Activated T-cell treated with anti-CD3 and anti-CD28 coated beads, Interleukin-2, amount 50 U/mL, for 24 hours (primary cell): ENCODE measurements at places on chromosomes 12 and 14.

DNA sequence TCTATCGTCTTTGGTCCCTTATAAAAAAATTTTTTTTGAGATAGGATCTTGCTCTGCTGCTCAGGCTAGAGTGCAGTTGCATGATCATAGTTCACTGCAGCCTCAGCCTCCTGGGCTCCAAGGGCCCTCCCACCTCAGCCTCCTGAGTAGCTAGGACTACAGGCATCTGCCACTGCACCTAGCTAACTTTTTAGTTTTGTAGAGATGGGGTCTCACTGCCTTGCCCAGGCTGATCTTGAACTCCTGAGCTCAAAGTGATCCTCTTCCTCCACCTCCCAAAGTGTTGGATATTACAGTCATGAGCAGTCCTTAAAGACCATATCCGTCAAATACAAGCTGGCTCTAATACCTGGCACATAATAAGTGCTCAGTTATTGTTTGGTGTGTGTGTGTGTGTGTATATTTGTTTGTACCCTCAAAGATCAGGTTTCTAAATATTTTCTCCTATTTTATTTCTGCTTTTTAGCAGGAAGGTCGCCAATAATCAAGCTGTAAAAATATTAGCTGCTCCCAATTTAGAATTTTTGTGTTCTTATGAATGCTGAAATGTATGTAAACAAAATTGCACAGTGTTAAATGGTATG lies 30.5 kb downstream of the SRGAP1 start:
- no peak for DNase-seq

DNA sequence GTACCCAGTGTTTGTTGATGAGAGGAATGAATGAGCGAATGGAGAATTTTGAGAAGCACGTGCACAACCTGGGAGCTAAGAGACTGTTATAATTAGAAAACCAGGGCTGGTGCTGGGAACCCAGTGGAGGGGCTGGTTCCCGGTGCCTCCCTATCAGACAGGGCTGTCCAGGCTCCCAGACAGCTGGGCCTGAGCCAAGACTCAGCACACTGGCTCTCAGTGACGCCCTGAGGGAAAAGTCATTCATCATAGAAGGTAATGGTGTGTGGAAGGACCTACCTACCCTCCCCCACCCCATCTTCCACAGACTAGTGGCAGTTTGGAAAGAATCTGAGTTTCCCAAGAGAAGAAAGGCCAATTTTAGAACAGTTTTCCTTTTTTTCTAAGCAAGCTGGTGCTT lies 34.7 kb downstream of the KCNA5 start:
- DNase-seq, result no peak

DNA sequence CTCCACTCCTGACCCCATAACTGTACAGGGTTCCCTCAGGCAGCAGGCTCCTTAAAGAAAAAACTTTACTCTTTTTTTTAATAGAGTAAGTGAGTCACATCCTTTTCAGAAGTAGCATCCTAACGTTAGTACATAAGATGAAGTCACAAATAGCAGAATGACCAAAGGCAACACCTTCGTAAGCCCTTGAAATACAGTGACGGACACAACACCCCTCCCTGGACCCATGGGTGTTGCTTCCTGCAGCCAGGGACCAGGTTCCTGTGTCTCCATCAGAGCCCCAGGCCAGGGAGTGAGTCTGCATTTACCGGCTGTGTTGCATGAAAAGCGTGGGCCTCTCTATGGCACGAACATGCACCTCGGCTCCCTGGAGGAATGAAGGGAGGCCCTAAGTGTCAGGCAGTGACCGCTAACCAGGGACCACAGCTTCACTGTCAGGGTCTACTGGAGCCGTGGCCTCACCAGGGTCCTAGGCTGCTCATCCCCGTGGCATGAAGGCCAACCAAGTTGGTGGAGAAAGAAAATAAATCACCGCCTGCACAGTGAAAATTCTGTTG lies 340.0 kb upstream of the SFSWAP start:
- DNase-seq, result no peak

GRCh38 chr14:100965296-100965695 lies 61.8 kb upstream of the RTL1 start:
- DNase-seq, result no peak

DNA sequence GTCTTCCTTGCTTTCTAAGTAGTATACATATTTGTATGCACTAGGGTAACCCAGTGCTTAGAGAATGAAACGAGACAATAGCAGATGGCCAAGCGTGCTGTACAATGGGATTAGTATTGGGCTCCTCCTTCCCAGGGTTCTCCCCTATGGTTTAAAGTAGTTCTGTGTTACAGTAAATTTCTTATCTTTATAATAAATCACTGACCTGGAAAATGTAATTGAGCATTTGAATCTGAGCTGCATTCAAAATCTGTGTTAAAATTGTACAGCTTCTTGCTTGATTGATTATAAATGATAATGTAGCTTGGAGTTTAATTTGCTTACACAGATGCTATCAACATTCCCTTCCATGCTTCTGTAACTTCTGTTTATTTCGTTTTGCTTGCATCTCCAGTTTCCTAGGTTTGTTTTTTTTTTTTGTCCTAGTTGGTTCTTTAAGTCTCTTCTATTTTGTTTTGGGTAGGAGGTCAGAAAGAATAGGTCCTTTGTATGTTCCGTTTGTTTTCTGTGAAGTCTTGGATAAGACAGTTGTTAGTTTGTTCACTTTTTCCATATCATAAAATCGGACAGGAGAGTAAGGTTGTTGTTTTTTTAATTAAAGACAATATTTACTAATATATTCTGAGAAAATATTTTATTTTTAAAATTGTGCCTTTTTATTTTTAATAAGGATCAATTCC lies 171.2 kb downstream of the ERC1 start:
- no peak for DNase-seq

DNA sequence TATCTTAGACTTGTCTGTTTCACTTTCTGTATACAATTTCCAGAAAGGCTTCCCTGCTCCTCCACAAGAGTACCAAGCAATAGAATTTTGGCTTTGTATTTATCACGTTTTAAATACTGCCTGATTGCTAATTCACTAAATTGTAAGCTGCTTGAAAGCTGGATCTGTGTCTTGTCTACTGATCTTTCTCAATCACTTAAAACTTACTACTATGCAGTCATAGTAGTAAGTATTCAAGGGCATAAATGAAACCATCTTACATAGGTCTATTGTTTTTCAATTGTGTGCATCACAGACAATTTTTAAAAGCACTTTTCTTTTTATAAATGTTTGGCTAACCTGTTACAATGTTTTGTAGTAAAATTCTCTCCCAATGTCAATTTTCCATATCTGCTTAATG lies 1.2 kb upstream of the GLIPR1L2 start:
- DNase-seq, result no peak

DNA sequence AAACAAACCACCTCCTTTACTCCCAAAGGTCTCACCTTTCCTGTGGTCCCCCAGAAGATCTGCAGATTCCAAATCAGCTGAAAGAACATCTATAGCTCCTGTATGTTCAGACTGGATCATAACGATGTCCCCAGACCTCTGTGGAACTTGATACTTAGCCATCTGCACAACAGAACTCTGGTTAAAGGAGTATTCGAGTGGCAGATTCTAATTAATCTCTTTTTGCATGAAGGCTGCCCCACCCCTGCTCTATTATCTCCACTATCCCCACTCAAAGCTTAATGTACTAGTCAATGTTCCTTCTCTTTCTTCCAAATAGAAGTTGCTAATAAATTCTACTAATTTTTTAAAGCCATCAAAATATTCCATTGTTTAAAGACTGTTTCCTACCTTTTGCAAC lies 22.8 kb downstream of the GSTZ1 start:
- DNase-seq, result no peak

DNA sequence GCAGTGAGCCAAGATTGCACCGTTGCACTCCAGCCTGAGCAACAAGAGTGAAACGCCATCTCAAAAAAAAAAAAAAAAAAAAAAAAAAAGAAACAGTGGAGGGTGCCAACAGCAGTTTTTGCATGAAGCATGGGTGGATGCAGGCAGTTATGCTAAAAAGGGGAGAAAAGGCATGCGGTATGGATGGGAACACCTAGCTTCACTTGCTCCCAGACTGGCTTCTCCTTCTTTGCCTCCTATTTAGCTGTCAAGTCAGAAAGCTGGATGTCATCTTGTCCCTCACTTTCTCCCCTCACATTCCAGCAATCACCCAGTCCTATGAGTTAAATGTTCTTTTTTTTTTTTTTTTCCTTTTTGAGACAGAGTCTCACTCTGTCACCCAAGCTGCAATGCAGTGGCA lies 2.6 kb downstream of the EEF1AKMT3 start:
- DNase-seq, result no peak

DNA sequence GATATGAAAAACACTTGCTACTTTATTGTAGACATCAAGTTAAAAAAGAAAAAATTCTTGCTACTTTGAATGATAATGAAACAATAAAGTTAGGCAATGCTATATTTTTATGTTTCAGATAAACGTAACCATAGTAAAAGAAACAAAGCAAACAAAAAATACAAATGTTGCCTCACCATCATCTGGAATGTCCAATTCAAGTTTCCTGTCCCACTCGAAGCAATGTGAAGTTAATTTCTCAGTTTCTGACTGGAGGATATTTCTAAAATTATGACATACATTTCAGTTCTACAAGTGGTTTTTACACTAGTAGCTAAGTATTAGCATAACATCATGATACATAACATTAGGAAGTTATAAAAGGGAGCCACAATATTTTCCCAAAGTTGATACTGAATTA lies 20.9 kb downstream of the DLGAP5 start:
- DNase-seq, result no peak

DNA sequence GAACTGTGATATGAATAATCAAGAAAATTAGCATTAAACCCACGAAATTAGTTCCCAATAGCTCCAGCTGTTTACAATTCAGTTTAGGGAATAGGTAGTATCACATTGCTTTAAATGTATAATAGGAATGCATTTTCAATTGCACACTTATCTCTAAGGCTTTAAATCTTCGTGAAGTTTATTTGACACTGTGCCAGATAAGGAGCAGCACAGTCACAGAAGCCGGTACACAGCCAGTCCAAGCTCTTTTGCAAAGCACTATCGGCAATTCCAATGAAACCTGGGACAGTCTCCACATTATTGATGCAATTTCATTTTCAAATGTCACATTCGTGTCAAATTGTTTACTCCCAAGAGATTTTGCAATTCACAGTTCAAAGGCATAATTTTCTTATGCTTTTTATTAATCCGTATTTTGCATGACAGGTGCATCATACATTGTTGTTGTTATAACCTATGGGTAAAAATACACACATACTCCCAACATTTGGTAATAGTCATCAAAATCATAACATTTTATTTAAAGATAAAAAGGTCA lies 602.8 kb downstream of the RPS29 start:
- no peak for DNase-seq

GRCh38 chr14:78448164-78449094 lies 278.3 kb downstream of the NRXN3 start:
- DNase-seq, result peak; percentile 31

DNA sequence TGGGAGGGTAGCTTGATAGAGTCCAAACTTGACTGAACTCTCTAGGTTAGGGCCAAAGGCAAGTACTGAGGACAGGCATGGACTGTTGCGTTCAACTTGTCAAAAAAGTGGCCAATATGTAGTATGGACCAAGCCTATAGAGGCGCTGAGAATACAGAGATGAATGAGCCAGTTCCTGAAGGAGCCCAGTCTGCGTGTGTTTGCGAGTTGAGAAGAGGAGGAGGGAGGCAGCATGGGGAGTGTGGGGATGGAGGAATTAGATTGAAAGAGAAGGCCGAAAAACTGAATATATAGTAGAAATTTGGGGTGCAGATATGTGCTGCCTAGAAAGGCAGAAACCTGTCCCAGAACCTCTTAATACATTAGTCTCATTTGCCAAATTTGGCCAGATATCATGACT lies 412.4 kb downstream of the PCNX1 start:
- DNase-seq, result no peak

GRCh38 chr14:53004976-53005375 lies 54.1 kb upstream of the FERMT2 start:
- DNase-seq, result no peak

- peak; percentile 72 for DNase-seq
Measured at GRCh38 chr12:57477710-57478681, 1.7 kb downstream of the ARHGAP9 start.
